ENCODE measurements at places on chromosomes 1 and 21. TPM values are rescaled to one million over a fixed set of nuclear protein-coding genes. Genes with fewer than 3 reads are reported as not detected.

GRCh38 chr1:185474440-185475149 lies 157.6 kb upstream of the IVNS1ABP start:
- no peak overlapping the region for H3K4me3 ChIP-seq
- H3K4me1 ChIP-seq, result peaks cover 10% of the 10 kb centered on the region
- no peaks in the 10 kb centered on the region for H3K27me3 ChIP-seq
- no peak overlapping the region for H3K27ac ChIP-seq
- no peaks in the 10 kb centered on the region for H3K36me3 ChIP-seq

DNA sequence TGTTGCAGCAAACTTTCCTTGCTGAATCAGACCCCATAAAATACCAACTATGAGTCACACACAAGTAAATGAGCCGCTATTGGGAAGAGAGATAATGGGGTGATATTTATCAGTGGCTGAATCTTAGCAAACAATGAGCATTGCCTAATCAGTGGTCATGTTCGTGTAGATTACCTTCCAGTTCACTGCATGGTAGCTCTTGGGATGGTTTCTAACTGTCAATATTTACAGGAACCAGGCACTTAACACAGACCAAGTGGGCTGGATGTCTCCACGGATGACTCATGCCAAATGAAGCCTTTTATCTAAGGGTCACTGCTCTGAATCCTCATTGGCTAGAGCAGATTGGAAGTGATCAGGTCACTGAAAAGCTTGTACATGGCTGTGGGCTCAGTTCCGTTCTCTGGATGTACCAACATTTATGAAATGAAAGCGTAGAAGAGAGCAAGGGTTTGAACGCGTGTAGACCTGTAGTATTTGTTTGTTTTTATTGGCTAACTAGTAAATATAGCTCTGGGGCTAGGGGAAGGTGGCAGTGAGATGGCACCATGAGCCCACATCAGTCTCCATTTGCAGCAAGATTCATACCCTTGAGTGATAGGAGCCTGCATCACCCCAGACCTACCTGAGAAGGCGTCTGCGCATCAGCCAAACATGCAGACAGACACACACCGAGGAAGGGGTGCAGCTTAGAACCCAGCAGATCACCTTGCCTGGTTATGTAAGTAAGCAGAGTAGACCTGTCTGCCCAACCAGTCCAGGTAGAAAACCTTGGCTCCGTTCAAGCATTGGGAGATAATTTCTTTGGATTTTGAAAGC lies 153.3 kb downstream of the TOMM20 start:
- H3K4me3 ChIP-seq, result no peak overlapping the region
- H3K36me3 ChIP-seq, result peaks cover 4% of the 10 kb centered on the region
- peaks cover 76% of the 10 kb centered on the region for H3K4me1 ChIP-seq
- H3K27ac ChIP-seq, result peak overlapping the region; percentile 69
- DNase-seq, result no peak

The ANKRD45 gene
- not detected for total RNA-seq

The PRDM16 gene
- 0.49 TPM for total RNA-seq

The DTL gene
- 95.9 TPM for total RNA-seq

GRCh38 chr1:1240822-1241587 lies 5.5 kb downstream of the C1QTNF12 start:
- no peaks in the 10 kb centered on the region for H3K4me1 ChIP-seq
- H3K4me3 ChIP-seq, result no peak overlapping the region
- no peak overlapping the region for H3K27ac ChIP-seq
- H3K27me3 ChIP-seq, result no peaks in the 10 kb centered on the region
- H3K36me3 ChIP-seq, result no peaks in the 10 kb centered on the region

- H3K4me3 ChIP-seq, result no peak overlapping the region
- H3K27ac ChIP-seq, result no peak overlapping the region
- no peaks in the 10 kb centered on the region for H3K27me3 ChIP-seq
Observed at GRCh38 chr1:201859424-201859823, 29.3 kb upstream of the SHISA4 start.

GRCh38 chr1:163170331-163170730 lies 32.4 kb downstream of the RGS5 start:
- H3K4me3 ChIP-seq, result no peak overlapping the region
- H3K36me3 ChIP-seq, result no peaks in the 10 kb centered on the region
- no peaks in the 10 kb centered on the region for H3K4me1 ChIP-seq
- no peak for DNase-seq
- H3K27ac ChIP-seq, result no peak overlapping the region
- H3K27me3 ChIP-seq, result peaks cover 3% of the 10 kb centered on the region

GRCh38 chr21:44418108-44418875 lies 37.0 kb upstream of the LRRC3 start:
- no peak overlapping the region for H3K27ac ChIP-seq
- no peaks in the 10 kb centered on the region for H3K4me1 ChIP-seq
- no peak overlapping the region for H3K4me3 ChIP-seq
- DNase-seq, result no peak

DNA sequence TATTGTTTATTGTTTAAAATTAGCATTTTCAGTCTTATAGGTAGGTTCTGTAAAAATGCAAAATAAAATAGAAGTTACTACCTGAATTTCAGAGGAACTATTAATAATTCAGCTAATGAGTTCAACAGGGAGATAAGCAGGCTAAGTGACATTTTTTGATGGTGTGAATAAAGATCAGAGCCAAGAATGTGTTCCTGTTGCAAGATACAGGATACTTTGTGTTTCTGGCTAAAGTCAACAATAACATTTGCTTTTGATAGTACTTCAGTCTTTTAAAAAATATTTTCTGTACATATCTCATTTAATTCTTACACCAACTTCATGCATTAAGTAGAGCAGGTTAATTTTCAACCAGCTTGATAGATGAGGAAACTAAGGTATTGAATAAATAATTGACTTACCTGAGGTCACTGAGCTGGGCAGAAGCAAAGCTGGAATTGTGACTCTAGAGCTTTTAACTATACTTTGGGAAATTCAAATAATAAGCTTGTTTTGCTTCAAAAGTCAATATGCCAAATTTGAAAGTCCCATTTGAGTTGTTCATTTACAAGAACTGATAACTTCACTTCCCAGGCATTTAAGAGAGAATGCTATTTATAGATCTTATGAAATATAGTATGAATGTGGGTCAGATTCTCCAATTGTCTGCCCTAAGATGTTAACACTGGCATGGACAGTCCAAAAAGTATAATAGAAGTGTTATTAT lies 6.0 kb downstream of the GORAB start:
- peaks cover 14% of the 10 kb centered on the region for H3K4me1 ChIP-seq
- no peak for DNase-seq
- H3K27ac ChIP-seq, result no peak overlapping the region
- H3K4me3 ChIP-seq, result no peak overlapping the region
- no peaks in the 10 kb centered on the region for H3K27me3 ChIP-seq

GRCh38 chr1:7916501-7916830 lies 24.2 kb downstream of the TNFRSF9 start:
- H3K36me3 ChIP-seq, result peaks cover 46% of the 10 kb centered on the region
- H3K27ac ChIP-seq, result peak overlapping the region; percentile 86
- peak overlapping the region; percentile 49 for H3K4me3 ChIP-seq
- peaks cover 64% of the 10 kb centered on the region for H3K4me1 ChIP-seq
- no peaks in the 10 kb centered on the region for H3K27me3 ChIP-seq

The SEMA6C gene
- 3.7 TPM for total RNA-seq

DNA sequence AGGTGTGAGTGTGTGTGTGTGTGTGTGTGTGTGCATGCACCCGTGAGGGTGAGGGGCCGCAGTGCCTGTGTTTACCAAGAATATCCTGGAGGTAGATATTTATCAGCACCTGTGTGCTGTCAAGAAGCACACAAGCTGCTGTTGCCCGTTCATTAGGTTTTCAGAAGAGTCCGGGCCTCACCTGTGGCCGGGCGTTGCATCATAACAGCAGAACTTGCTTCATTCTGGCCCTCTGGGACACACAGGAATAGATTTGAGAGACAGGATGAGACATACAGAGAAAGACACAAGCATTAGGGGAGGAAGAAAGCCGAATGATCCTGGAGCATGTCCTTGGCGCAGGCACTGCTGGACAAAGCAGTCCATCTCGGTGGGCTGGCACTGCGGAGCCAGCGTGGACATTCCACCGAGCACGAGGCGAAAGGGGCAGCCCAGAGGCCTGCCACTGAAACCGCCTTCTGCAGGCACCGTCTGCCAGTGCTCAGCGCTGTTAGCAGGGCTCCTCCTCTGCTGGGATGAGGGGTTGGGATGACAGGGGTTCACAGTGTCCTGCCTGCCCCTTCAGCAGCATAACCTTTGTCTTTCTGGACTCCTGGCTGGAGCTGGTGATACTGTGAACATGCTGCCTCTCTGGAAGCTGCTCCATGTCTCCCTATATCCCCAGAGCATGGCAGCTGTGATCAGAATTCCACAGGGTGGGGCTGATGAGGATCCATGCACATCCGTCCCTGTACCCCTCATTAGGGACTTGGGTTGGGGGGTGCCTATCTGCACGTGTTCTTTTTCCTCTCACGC lies 81.1 kb downstream of the PEX14 start:
- H3K4me3 ChIP-seq, result no peak overlapping the region
- no peaks in the 10 kb centered on the region for H3K27me3 ChIP-seq
- peaks cover 8% of the 10 kb centered on the region for H3K4me1 ChIP-seq
- no peak overlapping the region for H3K27ac ChIP-seq
- no peak for DNase-seq

The APOBEC4 gene
- total RNA-seq, result not detected

The UBE2U gene
- not detected for total RNA-seq

- H3K4me1 ChIP-seq, result peaks cover 14% of the 10 kb centered on the region
- H3K36me3 ChIP-seq, result peaks cover 52% of the 10 kb centered on the region
- DNase-seq, result no peak
- H3K27ac ChIP-seq, result no peak overlapping the region
- no peak overlapping the region for H3K4me3 ChIP-seq
- H3K27me3 ChIP-seq, result no peaks in the 10 kb centered on the region
Observed at GRCh38 chr1:77605246-77606026, 77.0 kb downstream of the ZZZ3 start.

The TACSTD2 gene
- 0.92 TPM for total RNA-seq

DNA sequence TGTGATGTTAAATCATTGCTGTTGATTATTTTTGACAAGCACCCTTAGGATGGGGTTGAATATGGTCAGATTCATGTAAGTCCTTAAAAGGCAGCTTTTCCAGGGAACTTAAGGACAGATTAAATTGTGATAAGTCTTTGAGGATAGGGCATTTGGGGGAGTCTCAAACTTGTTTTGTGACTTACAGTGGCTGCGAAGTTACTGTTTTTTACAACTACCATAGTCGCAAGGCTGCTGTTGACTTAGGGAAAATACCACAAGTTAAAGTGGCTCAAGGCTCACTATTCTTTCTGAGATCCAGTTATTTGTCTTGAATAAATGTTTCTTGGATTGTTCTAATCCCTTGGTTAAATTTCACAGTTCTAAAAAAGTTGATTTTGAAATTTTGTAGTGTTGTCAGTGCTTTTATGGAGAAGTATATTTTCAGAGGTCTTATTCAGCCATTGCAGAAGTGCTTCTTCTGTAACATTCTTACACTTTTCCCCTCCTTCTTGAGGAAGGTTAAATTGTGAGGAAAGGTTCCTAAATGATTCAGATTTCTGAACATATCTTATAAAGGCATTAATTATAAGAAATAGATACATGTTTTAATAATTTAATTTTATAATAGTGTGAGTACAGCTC lies 47.0 kb upstream of the MPC2 start:
- no peak for DNase-seq
- H3K36me3 ChIP-seq, result peaks cover 13% of the 10 kb centered on the region
- H3K4me1 ChIP-seq, result peaks cover 4% of the 10 kb centered on the region
- no peak overlapping the region for H3K27ac ChIP-seq

DNA sequence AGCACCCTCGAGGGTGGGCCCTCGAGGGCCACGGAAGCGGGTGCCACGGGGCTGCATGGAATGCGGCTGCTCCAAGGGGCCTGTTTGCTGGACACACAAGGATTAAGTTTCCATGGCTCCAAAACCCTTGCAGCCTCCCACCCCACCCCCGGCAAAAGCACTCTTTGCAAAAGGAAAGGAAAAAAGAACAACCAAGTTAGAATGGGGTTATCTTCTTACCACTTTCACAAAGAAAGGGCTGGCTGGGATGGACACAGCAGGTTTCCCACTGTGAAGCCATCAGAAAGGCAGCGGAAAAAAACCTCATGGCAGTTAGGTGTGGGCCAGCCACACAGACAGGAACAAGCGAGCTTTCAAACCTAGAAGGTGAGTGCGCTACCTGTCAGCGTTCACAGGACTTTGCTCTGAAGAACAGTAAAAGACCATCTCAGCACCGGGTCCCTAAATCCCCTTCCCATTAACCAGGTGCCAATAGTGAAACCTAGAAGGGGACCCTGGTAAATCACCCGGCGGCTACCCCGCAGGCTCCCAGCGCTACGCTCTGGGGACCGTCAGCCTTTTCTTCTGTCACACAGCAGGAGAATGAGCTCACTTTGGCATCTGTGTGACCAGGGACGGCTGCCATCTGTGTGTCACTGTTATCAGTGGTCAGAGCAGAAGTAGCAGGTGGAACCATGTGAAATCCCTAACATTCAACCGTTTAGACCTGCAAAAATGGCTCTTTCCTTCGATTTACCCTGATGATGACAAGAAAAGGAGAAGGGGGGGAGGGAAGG lies 93.0 kb downstream of the SIM2 start:
- H3K36me3 ChIP-seq, result peaks cover 7% of the 10 kb centered on the region
- H3K27ac ChIP-seq, result no peak overlapping the region
- H3K4me1 ChIP-seq, result no peaks in the 10 kb centered on the region
- no peak overlapping the region for H3K4me3 ChIP-seq

DNA sequence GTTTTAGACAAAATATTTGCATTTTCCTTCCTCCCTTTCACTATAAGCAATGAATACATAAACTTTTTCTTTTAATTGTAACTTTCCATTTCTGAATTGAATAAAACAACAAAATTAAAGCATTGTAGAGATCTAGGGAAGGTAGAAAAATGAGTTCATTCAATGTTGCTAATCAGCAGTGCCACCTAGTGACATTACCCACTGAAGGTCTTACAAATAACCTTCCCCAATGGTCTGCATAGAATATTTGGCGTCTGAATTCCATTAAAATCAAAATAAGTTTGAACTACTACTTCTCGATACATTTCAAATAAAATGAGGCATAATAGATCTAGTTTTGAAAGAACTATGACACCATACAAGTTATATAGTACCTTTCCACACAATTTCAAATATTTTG lies 19.6 kb downstream of the FH start:
- peaks cover 10% of the 10 kb centered on the region for H3K4me1 ChIP-seq
- no peaks in the 10 kb centered on the region for H3K27me3 ChIP-seq
- peaks cover 54% of the 10 kb centered on the region for H3K36me3 ChIP-seq
- H3K27ac ChIP-seq, result no peak overlapping the region
- DNase-seq, result peak; percentile 9

- H3K4me3 ChIP-seq, result no peak overlapping the region
- H3K36me3 ChIP-seq, result peaks cover 18% of the 10 kb centered on the region
- no peak overlapping the region for H3K27ac ChIP-seq
- DNase-seq, result peak; percentile 1
- no peaks in the 10 kb centered on the region for H3K4me1 ChIP-seq
Observed at GRCh38 chr1:16631248-16632043, 18.1 kb upstream of the NBPF1 start.

- H3K4me1 ChIP-seq, result peaks cover 18% of the 10 kb centered on the region
- H3K27ac ChIP-seq, result no peak overlapping the region
- H3K4me3 ChIP-seq, result no peak overlapping the region
- H3K27me3 ChIP-seq, result peaks cover 27% of the 10 kb centered on the region
- DNase-seq, result no peak
Observed at GRCh38 chr1:221448585-221449175, 293.2 kb downstream of the DUSP10 start.

DNA sequence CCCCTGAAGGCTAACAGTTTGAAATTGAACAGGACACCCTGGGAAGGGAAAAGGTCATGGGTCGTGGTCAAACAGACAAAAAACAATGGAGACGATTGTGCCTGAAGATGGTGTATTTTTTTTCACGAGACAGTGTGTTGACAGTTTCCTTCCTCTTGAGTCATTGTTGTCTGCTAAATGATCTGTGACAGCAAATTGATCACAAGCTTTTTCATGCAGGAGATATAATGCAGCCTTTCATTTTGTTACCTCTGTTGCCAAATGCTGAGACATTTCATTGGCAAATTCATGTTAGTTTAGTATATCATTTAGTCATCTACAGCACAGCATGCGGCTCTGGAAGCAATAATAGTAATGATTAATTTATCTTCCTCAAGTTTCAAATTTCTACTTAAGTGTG lies 27.7 kb downstream of the UBE2U start:
- H3K36me3 ChIP-seq, result no peaks in the 10 kb centered on the region
- H3K27me3 ChIP-seq, result peaks cover 19% of the 10 kb centered on the region
- no peak overlapping the region for H3K4me3 ChIP-seq

Measured in activated CD8-positive, alpha-beta T cell treated with anti-CD3 and anti-CD28 coated beads for 36 hours (primary cell).